ENCODE measurements at places on chromosomes 3 and 15.

- ATAC-seq = no peak
Observed at GRCh38 chr3:194161131-194162045, 25.4 kb downstream of the HES1 start.

- ATAC-seq = no peak
Observed at GRCh38 chr15:101086394-101087171, 165.3 kb downstream of the CHSY1 start.

DNA sequence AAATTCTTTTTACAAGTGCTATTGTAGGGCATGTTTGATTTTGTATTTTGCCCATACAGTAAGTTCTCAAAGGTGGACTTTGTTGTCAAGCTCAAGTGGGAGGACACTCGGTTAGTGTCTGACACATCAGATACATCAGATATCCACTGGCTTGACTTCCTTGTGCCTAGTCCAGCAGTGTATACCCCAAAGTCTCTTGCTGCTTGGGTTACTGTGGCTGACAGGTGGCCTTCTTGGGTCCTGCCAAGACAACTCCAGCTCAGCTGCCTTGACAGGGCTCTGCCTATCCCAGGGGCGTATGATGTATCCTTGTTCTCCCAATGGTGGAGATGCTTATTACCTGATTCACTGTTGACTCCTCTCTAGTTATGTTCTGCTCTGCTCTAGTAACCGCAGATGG is 214.9 kb downstream of the CBLB start:
- ATAC-seq = no peak

DNA sequence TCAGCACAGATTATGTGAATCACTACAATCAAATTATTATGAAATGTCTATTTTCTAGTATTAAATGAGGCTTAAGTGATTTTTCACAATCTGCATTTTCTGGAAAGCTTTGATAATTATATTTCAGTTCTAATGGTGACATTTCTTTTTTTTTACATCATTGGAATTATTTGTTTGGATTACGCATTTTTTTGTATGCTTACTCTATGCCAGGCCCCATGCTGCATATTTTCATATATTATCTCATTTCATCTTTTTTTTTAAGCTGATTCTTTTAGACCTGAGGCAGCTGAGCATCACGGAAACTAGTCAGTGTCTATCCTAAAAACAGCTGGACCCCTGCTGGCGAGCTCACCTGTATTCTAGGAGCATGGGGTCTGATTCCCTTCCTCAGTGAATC is 31.1 kb downstream of the SLCO3A1 start:
- ATAC-seq = no peak

- ATAC-seq = peak; percentile 69
Observed at GRCh38 chr15:82647835-82648256, 683 bp upstream of the CPEB1 start.

- ATAC-seq = no peak
Observed at GRCh38 chr3:123635217-123635616, 50.4 kb upstream of the HACD2 start.

GRCh38 chr3:195834675-195835583 is 23.2 kb upstream of the MUC4 start:
- ATAC-seq = no peak

- ATAC-seq = peak; percentile 58
Observed at GRCh38 chr3:13189639-13190377, 116.6 kb upstream of the IQSEC1 start.

- ATAC-seq = no peak
Observed at GRCh38 chr15:45790325-45790943, 155.6 kb downstream of the SQOR start.

GRCh38 chr15:29822684-29823459 is 604 bp upstream of the TJP1 start:
- no peak for ATAC-seq

- ATAC-seq = no peak
Observed at GRCh38 chr3:149587383-149587782, 70.4 kb downstream of the WWTR1 start.

- ATAC-seq = no peak
Observed at GRCh38 chr3:55897573-55898224, 410.6 kb upstream of the WNT5A start.

GRCh38 chr3:13717222-13717895 is 162.5 kb downstream of the WNT7A start:
- ATAC-seq = no peak

GRCh38 chr3:126104742-126105605 is 21.1 kb upstream of the SLC41A3 start:
- ATAC-seq = no peak

DNA sequence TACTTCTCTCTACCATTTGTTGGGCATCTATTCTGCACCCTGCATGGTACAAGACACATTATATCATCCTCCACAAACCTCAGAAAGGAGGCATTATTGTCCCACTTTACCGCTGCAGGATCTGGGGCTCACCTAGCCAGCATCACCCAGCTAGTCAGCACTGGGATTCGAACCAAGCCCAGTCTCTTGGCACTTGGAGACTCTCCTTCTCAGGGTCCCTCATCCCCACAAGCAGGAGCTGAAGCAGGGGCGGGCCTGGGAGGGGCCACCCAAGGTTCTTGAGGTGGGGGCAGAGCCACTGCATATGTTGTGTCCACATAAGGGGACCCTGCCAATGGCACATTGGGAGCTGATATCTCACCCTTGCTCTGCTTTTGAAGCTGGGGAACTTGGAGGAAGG is 41.3 kb downstream of the SLC6A1 start:
- no peak for ATAC-seq

DNA sequence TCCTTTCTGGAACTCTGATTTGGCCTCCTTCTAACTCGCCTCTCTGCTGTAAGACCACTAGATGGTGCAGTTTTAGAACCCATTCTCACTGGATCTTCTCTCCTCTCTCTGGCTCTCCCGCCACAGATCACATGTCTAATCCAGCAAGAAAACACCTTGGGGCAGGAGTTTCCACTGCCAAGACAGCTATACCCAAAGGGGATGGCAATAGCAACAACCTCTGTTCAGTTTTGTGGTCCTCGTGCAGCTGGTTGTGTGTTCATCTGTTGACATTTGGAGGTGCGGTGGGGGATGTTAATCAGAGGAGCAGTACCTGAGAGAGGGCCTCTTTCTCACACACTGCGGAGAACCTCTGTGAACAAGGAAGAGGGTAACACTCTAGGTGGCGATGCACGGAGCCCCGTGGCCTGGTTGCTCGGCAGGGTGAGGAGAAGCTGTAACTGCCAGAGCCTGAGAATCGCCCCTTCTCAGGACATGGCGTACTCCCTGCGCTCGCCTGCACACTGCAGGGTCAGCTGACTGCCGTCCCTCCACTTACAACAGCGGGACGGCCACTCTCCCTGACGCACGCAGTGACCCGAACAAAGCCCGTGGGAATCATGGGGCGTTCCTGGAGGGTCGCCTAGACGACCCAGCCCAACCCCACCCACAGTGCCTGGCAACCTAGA is at the start of gene TEX55:
Gene TEX55, plus strand, starts transcription at position 666 of the 668 bp plus-strand sequence. CDS start 25 bp downstream, outside the sequence.
- no peak for ATAC-seq

GRCh38 chr3:16589867-16590624 is 15.2 kb downstream of the DAZL start:
- peak; percentile 61 for ATAC-seq

DNA sequence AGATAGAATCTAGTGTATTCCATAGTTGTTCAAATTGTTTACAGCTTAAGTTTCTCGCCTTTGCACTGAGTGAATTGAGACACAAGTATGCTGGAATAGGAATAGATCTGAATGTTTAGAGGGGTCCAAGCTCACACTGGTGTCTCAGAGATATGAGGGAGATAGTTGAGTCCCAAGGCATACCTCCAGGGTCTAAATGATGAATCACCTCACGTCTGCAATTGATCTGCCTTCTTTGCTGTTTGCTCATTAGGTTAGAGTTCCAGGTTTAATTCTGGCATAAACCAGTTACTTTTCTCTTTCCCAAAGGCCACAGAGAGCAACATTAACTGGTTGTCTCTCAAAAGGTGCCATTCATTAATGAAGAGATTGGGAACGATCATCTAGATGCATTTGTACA is 106.3 kb upstream of the MME start:
- ATAC-seq = no peak

DNA sequence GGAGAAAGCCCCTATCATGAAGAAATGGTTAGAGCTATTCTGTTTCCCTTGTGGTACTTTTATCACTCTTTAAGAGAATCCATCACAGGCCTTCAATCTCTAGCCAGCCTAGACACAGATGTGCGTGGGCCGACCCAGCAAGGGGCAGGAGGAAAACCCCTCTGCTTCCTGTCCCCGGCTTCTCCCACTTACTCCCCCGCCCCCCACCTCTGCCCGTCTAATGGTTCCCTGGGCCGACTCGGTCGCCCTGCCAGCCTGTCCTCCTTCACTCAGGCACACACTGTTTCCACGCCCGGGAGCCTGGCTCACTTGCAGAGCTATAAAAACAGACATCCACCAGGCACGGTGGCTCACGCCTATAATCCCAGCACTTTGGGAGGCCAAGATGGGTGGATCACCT is 58.3 kb upstream of the TFRC start:
- ATAC-seq = no peak

- ATAC-seq = no peak
Observed at GRCh38 chr15:25733856-25734679, 129.1 kb downstream of the ATP10A start.

DNA sequence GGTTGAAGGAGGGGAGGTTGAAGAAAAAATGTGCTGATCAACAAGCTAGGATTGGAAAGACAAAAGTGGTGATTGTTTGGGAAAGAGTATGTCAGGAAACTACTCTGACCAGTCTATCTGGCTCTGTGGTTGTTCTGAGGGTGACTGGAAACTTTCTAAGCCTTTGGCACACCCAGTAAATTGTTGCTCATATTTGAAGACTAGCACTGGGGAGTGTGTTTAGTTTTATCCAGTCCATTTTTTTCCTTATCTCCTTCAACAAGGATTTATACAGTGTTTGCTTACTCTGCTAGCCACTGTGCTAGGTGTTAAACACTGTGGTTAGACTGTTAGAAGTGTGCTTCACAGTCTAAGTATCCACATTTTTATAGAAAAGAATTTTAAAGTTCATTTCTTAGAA is 28.8 kb downstream of the PPM1L start:
- no peak for ATAC-seq

DNA sequence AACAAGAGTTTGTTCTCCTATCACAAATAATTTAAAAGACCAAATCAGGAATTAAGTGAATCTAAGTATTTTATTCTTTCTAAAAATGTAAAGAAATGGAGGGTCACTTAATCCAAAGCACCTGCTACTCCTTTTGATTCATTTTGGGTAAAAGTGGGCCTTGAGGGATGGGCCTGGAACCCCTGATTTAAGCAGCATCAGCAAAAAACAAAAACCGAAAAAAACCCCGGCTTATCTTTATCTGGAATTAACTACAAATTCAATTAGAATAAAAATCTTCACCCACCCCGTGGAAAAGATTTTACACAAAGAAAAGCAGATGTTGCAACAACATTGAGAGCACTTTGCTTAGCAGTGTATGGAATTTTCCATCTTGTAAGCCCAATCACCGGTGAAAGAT is 1018.2 kb downstream of the MCTP2 start:
- ATAC-seq = no peak

- no peak for ATAC-seq
Observed at GRCh38 chr15:53757906-53758305, 1.6 kb downstream of the WDR72 start.

GRCh38 chr3:10021856-10022775 is 4.1 kb upstream of the FANCD2 start:
- ATAC-seq = no peak

- no peak for ATAC-seq
Observed at GRCh38 chr3:131708241-131708640, 205.5 kb upstream of the MRPL3 start.

- no peak for ATAC-seq
Observed at GRCh38 chr15:27826902-27827714, 272.0 kb downstream of the OCA2 start.
